Right ventricle myocardium inferior (tissue), 1 donor: ENCODE measurements at places on chromosomes 16 and 17. TPM values are rescaled to one million over a fixed set of nuclear protein-coding genes. Genes with fewer than 3 reads are reported as not detected.

PLXDC1 gene
- total RNA-seq = 19.3 TPM

- DNase-seq = peak; percentile 96
Observed at GRCh38 chr16:27202923-27203506, 311 bp upstream of the KDM8 start.

DNA sequence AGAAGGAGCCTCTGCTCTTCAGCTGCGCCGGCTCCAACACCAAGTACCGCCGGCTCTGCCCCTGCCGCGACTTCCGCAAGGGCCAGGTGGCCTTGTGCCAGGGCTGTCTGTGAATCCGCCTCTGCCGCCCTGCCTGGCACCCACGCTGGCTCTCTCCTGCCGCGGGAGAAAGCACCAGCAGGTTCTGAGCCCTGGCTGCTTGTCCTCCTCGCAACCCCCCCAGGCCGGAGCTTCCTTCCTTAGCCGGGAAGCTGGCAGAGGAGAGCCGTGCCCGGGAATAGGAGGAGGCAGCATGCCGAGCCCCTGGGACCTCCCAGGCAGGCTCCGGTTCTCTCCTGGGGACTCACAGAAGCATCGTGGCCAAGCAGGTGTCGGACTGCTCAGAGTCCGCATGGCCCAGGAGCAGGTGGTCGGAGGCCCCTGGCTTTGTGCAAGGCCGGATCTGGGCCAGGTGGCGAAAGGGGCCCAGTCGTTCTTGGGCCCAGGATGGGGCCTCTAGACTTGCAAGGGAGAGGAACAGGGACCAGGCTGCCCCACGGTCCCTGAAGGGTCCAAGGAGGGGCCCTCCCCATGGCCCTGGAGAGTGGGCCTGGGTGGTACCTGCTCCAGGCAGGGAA is 80.6 kb downstream of the MGAT5B start:
- no peak for DNase-seq

GRCh38 chr16:73764321-73764720 is 532.3 kb upstream of the PSMD7 start:
- DNase-seq = no peak

GRCh38 chr17:66123163-66123562 is 68.8 kb downstream of the CEP112 start:
- no peak for DNase-seq

CTRB2 gene
- not detected for total RNA-seq

DNA sequence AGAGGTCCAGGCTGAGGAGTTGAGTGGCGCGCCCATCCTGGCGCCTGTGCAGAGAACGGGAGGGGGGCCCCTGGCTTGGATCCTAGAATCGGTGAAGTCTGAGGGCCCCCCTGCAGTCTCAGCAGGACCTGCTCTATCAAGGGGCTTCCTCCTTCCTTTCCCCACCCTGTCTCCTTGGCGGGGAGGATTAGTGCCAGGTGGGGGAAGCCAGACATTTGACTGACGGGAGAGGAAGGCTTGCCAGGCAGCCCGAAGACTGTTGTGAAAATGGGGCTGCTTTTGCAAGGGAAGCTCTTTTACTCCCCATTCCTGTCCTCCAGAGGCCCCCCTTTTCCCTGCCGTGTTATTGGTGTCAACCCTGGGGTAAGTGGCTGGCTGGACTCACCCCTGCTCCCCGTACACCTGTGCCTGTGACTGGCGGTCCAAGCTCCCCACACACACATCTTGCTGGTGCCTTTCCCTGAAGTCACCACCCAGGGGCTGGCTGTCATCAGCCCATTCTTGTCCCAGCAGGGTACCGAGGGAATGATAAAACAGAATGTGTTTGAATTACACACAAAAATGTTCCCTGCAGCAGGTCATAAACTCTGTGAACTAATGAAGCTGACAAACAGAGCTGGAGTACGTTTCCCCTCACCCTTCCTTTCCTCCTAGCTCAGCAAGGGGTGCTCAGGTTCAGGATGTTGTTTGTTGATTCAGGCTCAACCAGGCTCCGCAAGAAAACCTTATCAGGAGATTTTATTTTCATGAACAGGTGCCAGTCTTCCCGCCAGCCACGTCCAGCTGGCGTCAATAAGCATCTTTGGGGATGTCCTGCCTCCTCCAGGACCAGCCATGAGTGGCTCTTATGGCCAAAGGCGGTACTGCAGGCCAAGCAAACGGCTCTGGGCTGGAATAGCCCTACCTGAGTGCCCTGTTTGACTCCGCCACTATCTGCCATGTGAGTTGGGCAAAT is 4.4 kb upstream of the ARMC7 start:
- no peak for DNase-seq

SEPTIN12 gene
- not detected for total RNA-seq

- DNase-seq = no peak
Observed at GRCh38 chr16:47316442-47317015, 144.3 kb downstream of the ITFG1 start.

DNA sequence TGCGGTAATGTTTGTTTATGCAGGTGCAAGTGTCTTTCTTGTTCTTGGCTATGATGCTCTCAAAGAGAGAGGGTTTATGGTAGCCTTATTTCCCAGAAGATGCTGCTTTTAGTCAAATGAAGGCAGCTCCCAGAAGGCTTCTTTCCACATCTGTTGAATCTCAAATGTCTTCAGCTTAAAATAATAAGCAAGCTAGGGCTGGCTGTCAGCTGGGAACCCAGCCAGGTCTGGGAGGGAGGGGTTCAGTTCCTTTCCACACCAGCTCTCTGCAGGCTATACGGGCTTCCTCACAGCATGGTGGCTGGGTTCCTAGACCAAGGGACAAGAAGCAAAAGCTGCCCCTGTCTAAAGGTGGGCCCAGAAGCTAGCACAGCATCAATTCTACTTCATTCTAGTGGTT is 47.4 kb upstream of the ATF7IP2 start:
- DNase-seq = no peak

TNFRSF13B gene
- total RNA-seq = not detected

ELMO3 gene
- total RNA-seq = 0.89 TPM

- DNase-seq = no peak
Observed at GRCh38 chr17:62891659-62892058, 74.4 kb upstream of the TANC2 start.

STAT3 gene
- total RNA-seq = 183 TPM

DNA sequence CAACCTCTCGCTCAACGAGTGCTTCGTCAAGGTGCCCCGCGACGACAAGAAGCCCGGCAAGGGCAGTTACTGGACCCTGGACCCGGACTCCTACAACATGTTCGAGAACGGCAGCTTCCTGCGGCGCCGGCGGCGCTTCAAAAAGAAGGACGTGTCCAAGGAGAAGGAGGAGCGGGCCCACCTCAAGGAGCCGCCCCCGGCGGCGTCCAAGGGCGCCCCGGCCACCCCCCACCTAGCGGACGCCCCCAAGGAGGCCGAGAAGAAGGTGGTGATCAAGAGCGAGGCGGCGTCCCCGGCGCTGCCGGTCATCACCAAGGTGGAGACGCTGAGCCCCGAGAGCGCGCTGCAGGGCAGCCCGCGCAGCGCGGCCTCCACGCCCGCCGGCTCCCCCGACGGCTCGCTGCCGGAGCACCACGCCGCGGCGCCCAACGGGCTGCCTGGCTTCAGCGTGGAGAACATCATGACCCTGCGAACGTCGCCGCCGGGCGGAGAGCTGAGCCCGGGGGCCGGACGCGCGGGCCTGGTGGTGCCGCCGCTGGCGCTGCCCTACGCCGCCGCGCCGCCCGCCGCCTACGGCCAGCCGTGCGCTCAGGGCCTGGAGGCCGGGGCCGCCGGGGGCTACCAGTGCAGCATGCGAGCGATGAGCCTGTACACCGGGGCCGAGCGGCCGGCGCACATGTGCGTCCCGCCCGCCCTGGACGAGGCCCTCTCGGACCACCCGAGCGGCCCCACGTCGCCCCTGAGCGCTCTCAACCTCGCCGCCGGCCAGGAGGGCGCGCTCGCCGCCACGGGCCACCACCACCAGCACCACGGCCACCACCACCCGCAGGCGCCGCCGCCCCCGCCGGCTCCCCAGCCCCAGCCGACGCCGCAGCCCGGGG is 1.3 kb downstream of the FOXC2 start:
- no peak for DNase-seq

DNA sequence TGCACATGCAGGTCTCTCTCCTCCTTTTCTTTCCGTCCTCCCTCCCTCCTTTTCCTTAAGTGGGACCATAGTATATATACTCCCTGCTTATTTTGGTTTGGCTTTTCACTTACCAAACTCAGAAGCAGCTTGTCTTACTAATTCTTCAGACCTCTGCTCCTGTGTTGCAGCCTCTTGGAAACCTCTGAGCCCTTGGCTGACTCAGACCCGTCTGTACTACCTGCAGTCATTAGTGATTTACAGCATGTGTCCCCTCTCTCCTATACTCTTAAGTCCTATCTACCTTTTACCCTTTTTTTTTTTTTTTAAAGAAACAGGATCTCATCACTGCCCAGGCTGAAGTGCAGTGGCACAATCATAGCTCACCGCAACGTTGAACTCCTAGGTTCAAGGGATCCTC is 207.0 kb downstream of the STX8 start:
- no peak for DNase-seq

GRCh38 chr17:4908301-4908700 is 5.4 kb upstream of the CHRNE start:
- DNase-seq = no peak

GRCh38 chr17:49635121-49635520 is 42.8 kb downstream of the SPOP start:
- DNase-seq = no peak

GRCh38 chr17:72683506-72684404 is 408.7 kb downstream of the SLC39A11 start:
- DNase-seq = no peak

DNA sequence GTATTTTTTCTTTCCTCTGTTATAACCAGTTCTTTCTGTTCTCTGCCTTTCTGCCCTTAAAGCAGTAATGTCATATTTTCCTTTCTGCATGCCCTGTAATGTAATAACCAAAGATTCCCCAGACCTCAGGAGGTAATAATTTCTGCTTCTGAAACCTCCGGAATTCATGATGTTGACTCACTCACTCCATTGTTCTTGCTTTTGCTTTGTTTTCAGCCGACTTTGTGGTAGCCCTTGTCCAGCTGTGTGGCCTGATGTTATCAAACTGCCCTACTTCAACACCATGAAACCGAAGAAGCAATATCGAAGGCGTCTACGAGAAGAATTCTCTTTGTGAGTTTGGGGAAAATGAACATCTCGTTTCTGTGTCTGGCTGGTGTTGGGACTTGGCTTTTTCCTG is 55.9 kb downstream of the CDK12 start:
- no peak for DNase-seq

LUC7L gene
- 23.5 TPM for total RNA-seq

DNA sequence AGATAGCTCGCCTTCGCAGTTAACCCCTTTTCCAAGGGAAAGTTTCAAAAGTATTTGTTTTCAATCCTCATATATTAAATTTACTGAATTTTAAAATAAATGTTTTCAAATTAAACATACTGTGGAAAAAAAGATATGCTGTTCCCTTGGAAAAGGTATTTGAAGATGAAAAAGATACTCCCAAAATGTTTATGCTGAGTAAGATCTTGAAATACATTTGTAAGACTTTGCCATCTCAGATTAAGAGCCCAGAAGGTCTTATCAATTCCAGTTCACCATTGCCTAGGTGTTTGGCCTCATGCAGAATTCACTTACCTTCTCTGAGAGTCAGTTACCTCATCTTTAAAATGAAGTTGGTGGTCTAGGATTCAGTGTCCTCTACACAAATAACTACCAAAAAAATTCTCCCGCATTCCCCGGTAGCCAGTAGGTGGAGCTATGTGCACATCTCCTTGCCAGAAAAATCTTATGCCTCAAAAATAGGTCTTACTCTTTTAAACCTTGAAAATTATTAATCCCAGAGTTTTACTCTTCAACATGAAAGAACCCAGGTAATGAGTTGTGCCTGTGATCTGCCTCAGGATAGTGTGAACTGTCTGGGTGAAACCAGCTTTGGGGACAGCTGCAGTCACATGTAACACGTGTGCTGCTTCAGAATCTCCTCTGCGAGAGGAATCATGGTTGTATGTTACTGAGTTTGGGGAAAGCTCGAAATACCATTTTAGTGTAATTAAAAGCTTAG is 178.3 kb downstream of the MRTFB start:
- no peak for DNase-seq

DNA sequence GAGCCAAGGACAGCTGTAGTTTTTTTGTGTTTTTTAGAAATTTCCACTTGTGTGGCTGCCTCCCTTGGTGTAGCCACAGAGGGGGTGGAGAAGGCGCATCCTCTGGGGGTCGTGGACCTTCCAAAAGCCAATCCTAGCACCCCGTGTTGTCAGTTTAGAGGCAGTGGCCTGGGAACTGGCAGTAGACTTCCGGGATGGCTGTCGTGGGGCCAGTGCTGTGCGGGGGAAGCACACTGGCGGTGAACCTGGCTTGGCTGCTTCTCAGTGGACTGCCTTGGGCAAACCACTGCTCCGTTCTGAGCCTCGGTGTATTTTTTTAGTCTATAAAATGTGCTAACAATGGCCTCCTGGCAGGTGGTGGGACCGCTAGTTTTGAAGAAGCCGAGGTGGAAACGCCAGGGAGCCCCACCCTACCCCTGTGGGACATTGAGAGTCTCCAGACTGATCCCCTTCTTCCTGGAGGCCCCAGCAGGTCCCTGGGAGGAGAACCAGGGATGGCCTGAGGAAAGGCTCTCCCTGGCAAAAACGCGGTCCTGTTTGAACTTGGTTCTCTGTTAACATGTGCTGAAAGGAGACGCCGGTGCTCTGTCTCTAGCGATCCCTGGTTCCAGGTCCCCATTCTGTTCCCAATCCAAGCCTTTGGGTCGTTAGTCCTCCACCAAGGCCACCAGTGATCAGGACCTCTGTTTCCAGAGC is 125.7 kb downstream of the CMIP start:
- DNase-seq = no peak

DNA sequence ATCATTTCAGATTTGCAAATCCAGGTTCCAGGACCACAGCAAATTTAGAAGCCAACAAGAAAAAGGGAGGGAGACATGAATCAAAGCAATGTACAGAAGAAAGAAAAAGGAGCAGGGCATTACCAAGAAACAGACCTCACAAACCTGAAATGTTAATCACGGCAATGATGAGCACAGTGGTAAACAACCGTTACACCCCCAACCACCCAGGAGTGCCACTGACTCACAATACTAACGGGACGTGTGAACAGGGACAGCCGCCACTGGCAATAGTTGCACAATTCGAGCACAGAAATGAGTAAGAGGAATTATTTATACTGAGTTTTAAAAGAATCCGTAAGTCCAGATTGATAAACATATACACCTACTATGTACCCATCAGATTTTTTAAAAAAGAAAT is 13.8 kb downstream of the USP22 start:
- DNase-seq = no peak

GRCh38 chr16:83532634-83533033 is 275.1 kb upstream of the HSBP1 start:
- DNase-seq = no peak

DNA sequence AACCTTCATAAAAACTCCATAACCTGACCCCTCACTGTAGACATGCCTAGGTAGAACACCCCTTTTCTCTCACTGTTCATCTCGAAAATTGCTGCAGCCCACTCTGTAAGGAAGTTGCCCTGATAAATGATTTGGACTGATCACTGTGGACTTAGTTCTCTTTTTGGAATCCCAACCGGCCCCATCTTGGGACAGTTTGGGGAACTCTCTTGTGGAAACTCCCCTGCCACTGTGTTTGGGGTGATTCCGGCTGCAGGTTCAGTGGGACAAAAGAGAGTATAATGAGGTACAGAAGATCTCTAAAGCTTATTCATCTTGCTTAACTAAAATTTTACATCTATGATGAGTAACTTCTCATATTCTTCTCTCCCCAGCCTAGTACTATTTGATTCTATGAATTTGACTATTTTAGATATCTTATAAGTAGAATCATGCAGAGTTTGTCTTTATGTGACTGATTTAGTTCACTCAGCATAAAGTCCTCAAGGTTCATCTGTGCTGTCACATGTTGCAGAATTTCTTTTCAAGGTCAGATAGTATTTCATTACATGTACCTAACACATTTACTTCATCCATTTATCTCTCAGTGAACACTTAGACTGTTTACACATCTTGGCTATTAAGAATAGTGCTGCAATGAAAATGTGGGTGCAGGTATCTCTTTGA is 84.9 kb downstream of the ABCA8 start:
- no peak for DNase-seq
